ENCODE measurements at places on chromosomes 16 and 17.
A peak's percentile ranks its signal among the peaks of the same experiment; 100 is the strongest.

- DNase-seq, result no peak
Observed at GRCh38 chr17:79916506-79916905, 77.3 kb upstream of the CBX4 start.

DNA sequence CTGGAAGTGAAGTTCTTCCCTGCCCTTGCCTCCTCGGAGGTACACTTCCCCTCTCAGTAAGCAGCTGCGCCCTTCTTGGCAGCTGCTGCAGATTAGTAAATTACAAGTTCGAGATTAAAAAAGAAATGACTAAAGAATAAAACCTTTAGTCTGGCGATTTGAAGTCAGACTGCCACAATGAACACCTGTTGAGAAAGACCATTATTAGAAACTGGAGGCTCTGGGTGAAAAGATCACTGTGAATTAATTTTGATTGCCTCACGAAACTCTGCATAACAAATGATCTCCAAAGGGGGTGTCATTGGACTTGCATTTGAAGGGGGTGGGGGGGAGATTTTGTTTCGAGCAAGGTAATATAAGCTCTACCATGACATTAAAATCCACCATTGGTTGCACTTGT is 39.3 kb downstream of the SALL1 start:
- no peak for DNase-seq

DNA sequence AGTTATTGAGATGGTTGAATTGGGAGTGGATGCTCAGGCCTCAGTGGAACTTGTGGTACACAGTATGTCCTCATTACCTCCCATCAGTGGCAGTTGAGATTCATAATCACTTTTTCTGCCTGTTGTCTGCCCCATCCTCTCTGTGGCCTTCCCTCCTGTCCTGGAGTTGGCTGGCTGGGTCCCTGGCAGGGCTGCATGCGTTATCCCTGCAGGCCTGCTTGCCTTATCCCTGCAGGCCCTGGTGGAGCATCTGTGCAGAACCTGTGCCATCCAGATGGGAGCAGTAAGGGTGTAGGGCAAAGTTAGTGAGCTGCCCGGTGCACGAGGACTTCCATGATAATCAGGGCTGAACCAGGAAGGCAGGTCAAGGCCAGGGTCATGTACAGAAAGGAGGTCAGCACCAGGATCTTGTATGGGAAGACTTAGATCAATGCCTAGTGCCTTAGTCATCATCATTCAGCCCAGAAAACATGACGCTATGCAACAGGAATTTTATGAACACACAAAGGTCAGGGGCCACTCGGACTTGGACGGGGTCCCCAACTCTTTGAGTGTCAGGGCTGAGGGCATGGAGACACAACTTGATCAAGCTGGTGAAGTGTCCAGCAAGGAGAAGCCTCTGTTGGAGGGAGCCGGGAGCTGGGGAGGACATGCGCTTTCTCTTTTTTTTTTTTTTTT is 47.2 kb downstream of the ABCC1 start:
- no peak for DNase-seq

GRCh38 chr16:89598199-89598598 is 15.2 kb upstream of the DPEP1 start:
- no peak for DNase-seq

DNA sequence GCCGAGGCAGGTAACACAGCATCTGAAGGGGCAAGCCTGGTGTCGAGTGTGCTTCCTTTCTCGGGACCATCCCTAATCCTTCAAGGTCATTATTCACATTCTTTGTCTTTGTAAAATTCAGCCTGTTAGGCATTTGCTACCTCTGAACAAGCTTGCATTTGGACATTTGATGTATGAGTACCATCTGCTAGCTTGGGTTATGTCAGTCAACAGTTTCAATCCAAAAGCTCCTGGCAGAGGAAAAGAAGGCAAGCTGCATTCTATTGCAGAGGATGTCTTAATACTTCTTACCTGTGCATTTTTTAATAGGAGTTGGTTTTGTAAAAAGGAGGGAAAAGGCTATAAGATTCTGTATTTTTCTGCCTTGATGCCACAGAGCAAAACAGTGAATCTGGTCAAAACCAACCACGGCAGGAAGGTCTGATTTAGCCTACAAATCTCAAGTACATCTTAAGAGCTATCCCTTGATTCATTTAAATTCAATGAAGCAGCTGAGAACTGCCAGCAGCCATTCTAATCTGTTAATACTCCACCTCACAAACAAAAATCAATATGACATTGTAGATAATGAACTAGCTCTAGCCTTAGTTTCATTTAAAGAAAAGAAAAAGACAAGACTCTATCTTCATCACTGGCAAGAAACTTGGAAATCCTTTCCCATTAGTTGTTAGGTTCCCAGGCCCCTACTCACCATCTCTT is 39.0 kb downstream of the TEX2 start:
- DNase-seq, result no peak

- DNase-seq, result no peak
Observed at GRCh38 chr16:17339764-17340541, 130.8 kb downstream of the XYLT1 start.

GRCh38 chr16:64370112-64370511 is 751.8 kb downstream of the CDH11 start:
- DNase-seq, result no peak

- DNase-seq, result no peak
Observed at GRCh38 chr17:335691-336090, 16.9 kb downstream of the RPH3AL start.

GRCh38 chr16:82220541-82220940 is 50.5 kb upstream of the MPHOSPH6 start:
- no peak for DNase-seq

DNA sequence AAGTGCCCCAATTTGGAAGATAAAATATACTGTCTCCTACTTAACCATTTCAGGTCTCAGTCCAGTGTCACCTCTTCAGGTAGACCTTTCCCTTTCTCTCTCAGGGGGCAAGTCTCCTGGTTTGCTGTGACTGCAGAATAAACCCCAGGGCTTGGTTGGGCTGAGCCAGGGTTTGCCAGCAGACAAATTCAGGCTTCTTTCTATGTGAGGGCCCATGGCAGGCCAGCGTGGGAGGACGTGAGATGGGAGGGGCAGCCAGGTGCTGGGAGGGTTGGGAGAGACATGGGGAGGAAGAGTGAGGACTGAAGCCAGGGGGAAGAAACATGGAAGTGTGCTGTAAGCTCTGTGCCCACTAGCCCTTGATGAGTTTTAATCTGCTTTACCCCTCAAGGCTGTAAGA is 163.2 kb downstream of the SPECC1 start:
- DNase-seq, result no peak

GRCh38 chr17:72004611-72005331 is 116.0 kb upstream of the SOX9 start:
- DNase-seq, result no peak

DNA sequence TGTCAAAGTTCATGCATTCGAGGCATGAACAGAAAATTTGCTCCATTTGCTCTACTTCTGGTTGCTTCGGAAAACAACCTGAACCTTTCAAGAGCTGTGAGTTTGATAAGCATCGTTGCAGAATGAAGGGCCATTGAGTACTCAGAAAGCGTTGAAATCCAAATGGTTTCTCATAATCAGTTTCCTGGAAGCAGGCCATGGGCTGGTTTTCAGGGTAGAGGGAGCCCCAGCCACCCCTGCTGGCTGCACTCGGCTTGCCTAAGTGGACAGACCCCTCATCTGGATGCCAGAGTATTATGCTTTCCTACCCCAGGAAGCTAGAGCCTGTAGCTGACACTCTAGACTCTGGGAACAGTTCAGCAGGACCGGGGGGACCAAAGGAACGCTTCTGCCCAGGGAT is 24.4 kb downstream of the SCNN1G start:
- no peak for DNase-seq

DNA sequence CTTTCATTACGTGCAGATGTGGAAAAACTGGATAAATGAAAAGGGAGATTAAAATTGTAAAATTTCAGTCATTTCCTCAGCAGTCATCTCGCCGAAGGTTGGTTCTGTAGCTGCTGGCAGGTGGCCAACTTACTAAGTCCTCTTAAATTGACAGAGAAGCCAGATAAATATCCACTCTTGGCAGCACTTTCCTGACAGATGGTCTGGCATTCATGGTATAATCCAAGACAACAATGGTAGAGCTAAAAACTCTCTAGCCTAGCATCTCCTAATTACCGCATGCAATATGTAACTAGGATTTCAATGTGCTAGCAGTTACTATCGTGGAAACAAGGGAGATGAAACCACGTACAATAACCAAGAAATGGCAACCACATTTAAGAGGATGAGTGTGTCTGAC is 306.3 kb downstream of the CNTNAP4 start:
- DNase-seq, result peak; percentile 41

GRCh38 chr16:18003033-18003432 is 333.5 kb downstream of the NPIPA8 start:
- DNase-seq, result no peak

DNA sequence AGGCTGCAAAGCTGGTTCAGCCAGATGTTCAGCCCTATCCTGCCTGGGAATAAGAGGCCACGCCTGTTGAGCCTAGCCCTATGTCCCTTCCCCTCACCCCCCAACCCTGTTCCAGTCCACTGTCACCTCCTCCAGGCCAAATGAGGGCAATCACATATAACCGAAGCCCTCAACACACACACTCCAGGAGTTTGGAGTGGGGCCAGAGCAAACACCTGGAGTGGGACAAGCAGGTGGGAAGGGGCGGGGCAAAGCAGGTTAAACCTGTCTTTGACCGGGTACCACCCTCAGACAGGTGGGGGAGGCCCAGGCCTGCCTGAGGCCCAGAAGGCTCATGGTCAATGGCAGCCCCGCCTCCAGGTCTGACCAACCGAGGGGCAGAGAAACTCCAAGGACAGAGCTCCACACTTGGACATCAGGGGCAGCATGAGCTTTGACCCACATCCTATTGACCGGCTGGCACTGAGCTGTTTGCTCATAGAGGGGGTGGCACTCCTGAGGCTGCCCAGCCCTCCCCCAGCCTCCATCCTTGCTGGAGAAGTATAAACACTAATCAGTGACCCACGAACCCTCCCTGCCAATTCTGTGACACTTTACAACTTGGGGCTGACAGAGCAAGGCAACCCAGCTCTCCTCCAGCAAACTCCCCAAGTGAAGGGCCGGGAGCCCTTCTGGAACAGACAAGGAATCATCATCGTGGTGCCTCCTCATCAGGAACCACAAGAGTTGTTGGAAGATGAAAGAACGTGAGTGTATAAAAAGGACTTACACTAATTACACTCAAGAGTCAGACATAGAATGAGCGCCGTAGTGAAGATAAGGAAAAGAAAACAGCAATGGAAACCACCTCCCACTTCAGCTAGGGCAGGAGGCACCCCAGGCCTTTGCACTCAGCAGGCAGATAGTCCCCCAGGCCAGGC is 1.5 kb downstream of the ESRP2 start:
- no peak for DNase-seq

DNA sequence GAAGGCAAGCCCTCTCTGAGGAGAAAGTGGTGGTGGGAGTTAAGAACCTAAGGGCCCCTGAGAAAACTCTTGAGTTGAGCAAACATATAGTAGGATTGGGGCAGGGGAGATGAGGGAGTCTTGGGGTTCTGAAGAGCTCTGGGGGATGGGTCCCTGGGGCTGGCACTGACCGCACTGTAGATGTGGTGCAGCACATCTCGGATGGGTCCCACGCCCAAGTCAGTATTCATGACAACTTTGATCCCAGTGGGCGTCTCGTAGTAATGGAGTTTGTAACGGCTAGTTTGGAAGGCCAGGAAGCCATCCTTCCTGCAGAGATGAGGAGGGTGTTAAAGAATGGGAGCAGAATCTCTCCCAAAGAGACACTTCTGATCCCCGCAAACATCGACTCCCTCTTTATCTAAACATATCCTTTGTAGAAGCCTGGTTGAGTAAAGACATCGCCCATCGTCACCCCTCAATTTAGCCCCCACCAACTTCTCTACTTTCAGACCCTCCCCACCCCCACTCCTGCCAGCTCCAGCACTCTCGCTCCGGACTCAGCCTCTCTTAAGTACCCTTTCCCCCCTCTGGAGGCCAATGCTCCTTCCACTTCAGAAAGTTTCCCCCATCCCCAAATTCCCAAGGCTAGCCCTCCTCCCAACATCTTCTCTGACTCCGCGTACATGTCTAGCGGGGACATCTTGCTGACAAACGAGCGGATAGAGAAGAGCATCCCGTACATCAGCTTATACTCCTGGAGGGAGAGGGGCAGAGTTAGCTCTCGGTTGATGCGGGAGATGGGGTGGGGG is 710 bp downstream of the TRAPPC1 start:
- DNase-seq, result no peak

DNA sequence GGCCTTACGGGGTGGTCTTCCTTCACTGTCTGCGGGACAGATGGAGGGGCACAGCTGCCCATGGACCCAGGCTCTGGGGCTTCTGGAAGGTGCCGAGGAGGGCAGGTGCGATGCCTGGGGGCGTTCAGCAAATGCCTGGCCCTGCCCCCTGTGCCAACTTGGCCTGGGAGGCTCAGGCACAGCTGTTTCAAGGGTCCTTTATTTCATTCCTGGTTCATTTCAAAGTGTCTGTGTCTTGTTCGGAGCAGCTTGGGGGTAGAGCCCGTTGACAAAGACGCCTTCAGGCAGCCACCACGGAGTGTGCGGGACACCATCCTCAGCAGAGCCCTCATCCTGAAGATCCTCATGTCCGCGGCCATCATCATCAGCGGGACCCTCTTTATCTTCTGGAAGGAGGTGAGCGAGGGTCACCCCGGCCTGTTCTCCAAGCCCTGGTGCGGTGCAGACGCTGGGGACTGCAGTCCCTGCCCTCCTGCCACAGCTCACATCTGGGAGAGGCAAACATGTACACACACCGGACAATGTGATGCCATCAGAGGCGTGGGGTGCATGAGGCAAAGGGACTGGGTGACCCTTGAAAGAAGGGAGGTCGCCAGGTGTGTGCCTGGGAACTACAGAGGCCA is 43.9 kb downstream of the MEAK7 start:
- no peak for DNase-seq

DNA sequence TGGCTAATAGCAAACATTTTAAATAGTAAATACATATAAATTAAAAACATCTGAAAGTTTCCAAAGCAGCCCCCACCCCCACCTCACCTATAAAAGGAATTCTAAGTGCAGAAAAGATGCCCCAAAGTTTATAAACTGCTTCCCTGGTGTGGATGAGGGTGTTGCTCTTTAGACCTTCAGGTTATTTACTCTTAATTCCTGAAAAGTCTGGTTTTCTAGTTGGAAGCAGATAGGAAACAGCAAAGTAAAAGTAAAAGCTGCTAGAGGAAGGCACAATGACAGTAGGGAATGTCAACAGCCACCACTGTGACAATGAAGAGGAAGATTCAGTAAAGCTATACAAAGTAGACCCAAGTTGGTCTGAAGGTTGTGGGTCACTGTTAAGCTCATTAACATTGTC is 37.8 kb downstream of the SSH2 start:
- no peak for DNase-seq

GRCh38 chr17:66373944-66374817 is 71.8 kb downstream of the PRKCA start:
- DNase-seq, result no peak

DNA sequence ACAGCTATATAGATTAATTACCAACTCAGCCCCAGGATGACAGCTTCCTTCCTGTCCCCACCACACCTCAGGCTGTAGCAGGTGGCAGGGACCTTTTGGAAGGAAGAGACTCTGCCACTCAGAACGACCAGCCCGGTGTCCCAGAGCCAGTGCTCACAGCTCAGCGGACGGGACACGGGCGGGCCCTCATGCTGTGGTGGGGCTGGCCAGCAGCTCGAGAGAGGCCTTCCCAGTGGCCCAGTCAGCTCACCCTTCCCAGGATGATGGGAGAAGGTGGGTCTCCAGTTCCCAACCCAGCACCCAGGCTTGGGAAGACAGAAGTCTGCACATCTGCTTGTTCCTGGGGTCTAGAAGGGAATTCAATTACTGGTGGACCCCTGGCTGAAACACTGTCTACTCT is 10.5 kb downstream of the NUDT16L1 start:
- DNase-seq, result no peak

- no peak for DNase-seq
Observed at GRCh38 chr17:54085020-54085419, 262.3 kb downstream of the KIF2B start.

- no peak for DNase-seq
Observed at GRCh38 chr17:65359016-65359415, 202.4 kb downstream of the AXIN2 start.
